ENCODE measurements at places on chromosomes 7 and 10.

GRCh38 chr10:130236711-130237110 lies 100.5 kb downstream of the GLRX3 start:
- DNase-seq, result no peak

GRCh38 chr10:49309691-49310411 lies 10.9 kb downstream of the C10orf71 start:
- DNase-seq, result no peak

DNA sequence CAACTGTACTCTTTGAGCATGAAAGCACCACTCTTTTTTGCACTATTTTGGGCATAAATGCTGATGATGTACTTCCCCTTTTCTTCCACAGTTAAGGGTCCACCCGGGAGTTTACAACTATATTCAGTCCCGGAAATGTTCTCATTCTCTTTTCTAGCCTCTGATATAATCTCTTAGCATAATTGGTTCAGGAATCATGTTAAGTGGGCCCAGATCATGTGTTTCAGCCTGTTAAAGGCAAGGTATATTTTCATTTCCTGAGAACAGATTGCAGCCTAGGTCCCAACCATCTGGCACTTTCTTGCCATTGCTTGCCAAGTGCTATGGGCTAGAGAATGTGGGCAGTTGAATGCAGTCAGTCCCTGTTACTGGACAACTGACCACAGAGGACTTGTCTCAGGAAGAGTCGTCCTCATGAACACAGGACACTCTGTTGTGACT lies 111.4 kb upstream of the GLCCI1 start:
- peak; percentile 4 for DNase-seq

DNA sequence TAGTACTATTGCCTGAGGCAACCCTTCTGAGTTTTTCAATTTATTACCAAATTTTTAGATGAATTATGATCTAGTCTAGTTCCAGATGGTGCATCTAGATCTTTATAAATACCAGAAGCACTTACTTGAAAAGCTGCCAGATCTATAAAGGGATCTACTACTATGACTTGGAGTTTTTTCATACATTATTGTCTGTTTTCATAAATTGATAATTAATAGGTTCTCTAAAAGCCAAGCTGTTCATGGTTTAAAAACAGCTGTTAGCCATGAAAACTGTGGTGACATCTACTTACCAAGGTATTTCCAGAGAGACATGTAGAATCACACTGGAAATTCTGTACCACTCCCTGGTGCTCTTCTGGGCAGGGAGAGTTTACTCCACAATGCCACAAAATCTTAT lies 786.5 kb upstream of the C7orf33 start:
- no peak for DNase-seq

DNA sequence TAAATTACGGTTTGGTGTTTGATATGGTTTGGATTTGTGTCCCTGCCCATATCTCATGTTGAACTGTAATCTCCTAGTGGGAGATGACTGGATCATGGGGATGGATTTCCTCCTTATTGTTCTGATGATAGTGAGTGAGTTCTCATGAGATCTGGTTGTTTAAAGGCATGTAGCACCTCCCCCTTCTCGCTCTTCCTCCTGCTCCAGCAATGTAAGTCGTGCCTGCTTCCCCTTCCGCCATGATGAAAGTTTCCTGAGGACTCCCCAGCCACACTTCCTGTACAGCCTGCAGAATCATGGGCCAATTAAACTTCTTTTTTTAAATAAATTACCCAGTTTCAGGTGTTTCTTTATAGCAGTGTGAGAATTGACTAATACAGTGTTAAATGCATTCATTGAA lies 116.6 kb downstream of the DOCK4 start:
- DNase-seq, result no peak

DNA sequence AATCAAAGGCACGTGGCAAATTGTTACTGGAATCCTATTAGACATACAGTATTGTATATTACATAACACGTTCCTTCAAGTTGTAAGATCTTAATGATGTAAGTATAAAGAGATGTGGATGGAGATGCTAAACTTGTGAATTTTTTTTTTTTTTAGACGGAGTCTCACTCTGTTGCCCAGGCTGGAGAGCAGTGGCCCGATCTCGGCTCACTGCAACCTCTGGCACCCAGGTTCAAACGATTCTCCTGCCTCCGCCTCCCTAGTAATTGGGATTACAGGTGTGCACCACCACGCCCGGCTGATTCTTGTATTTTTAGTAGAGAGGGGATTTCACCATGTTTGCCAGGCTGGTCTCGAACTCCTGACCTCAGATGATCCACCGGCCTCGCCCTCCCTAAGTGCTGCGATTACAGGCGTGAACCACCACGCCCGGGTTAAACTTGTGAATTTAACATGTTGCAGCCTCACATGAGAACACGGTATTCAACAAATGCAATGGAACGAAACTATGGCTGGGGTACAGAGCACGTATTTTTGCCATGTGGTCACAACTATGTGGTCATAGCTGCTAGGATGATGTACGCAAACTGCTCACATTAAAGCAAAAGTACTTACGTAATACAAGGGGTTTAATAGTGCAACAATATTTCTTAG lies 818 bp upstream of the SUPV3L1 start:
- peak; percentile 0 for DNase-seq

- DNase-seq, result no peak
Observed at GRCh38 chr10:132665946-132666704, 119.8 kb downstream of the NKX6-2 start.

- no peak for DNase-seq
Observed at GRCh38 chr7:92643821-92644220, 53.6 kb upstream of the FAM133B start.

GRCh38 chr10:22573820-22574569 lies 140.4 kb downstream of the PIP4K2A start:
- DNase-seq, result no peak

DNA sequence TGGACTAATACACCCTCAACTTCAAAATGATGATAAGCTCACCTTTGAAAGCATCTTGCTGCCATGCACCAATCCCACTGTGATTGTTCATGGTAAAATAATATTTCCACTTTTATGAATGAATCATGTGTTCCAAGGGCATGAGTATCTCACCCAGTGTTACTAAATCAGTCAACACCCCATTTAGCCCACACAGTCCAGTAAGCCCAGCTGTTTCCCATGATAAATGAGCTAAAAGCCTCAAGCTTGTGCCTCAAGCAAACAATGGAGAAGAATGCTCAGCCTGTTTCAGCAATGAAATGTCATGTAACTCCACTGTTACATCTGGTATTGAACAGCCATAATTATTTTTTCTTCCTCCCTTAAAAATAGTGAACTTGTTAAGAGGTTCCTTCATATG lies 442.5 kb downstream of the XPNPEP1 start:
- no peak for DNase-seq

GRCh38 chr7:120981888-120982615 lies 6.5 kb upstream of the CPED1 start:
- no peak for DNase-seq

DNA sequence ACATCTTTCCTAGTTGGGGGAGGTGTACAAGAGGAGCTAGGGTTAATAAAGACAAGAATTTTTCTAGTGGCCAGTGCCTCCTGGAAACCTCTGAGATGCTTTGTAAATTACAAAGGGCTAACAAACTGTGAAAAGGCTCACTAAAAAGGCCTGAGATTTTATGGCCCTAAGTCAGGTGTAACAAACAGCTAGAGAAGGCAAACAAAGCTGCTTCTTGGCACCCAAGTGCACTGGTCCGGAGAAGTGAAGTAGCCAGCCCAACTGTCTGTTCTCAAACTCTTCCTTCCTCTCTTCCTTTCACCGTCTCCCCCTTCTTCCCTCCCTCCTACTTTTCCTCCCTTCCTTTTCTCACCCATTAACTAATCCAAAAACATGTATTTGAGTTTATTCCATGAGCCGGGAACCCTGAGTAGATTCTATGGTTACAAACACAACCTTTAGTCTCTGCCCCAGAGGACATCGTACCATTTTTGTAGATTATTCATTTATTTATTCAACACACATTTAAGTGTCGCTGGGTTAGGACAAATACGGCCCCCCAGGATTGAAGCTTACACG lies 143.4 kb upstream of the PCGF5 start:
- DNase-seq, result no peak

DNA sequence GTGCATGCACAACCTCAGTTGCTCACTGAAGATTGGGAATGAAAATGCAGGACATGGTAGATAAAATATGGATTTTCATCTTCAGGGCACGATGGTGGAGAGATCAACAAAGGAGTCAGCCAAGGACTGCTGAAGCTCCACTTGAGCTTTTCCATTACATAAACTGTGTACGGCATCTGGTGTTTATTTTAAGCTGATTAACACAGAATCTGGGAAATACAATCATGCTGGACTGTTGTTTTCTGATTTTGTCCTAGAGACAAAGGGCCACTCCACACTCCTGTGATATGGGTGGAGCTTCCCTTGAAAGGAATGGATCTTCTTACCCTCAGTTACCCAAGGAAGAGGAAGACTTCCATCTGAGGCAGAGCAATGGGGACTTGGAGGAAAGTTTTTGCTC lies 120.6 kb downstream of the SAMD9 start:
- no peak for DNase-seq

DNA sequence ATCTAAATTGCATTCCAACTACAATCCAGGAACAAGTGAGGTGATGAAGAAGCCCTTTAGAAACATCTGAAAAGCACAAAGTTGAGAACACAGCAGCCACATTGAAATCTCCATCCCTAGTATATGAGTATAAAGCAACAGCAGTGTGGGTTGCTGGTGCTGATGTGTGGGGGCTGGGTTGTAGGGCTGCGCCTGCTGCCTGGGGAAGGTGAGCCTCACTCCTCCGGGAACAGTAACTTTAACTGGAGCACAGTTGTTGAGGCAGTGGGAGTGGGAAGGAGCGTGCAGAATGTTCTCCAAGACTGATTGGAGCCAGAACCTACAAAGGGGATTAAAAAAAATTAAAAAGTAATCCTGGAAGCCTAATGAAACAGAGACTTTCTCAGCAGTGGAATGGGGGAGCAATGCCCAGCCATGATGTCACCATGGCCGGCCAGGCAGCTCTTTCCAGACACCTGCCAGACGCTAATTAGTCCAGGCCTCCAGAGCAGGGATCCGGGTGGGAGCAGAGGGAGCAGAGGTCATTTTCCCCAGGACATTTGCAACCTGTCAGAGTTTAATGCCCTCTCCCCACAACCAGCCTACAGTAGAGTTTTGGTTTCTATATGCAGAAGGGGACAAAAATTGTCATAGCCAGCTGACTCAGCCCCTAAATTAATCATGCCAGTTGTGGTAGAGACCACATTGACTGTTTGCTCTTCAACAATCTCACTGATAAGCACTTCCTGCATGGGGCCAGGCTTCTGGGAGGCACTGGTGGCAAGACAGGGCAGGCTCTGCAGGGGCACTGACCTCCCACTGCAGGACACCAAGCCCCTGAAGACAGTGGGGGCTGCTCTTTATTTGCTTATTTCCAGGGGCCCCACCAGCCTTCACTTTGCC lies 133.0 kb upstream of the ZNF32 start:
- no peak for DNase-seq

DNA sequence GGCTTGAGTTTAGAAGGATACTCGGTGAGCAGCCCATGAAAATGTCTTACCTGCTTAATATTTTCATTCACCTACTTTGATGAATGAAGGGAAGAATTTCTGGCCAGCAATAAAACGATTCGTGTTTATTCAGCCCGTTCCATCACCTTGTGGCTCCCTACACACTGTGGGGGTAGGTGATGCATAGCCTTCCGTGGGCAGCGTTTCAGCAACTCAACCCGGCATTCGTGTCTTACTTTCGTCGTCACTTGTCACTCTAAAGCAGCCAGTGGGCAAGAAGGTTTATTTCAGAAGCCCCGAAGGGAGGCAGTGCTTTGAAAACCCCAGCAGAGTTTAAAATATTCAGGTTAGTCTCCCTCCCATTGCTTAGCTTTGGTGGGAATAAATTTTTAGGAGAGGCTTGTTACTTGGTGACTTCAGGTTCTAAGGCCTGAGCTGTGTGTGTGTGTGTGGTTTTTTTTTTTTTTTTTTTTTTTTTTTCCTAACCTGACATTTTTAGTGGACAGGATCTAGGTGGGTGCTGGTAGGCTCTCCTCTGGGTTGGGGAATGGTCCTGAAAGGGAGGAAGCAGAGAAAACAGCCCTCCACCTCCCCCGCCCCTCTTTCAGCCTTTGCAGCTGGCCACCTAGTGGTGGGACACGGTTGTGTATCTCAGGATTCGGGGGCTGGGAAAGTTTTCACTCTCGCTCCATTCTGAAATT lies 1.8 kb downstream of the GRK5 start:
- DNase-seq, result peak; percentile 23

DNA sequence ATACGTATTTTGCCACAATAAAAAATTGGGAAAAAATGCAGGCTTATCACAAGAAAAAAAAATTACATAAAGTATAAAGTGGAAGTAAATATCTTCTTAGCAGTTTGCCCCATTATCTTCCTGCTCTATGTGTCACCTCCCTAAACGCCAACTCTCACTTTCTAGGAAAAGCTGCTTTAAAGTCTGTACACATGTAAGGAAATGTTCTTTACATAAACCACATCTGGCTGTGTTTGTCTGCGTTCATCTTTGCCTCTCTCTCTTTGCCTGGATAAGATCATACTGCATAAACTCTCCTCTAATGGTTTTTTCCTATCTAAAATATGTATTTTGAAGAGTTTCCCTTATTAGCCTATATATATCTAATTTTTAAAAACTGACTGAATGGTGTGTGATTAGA lies 23.0 kb upstream of the UMAD1 start:
- DNase-seq, result no peak

GRCh38 chr7:122092964-122093797 lies 50.9 kb downstream of the AASS start:
- peak; percentile 1 for DNase-seq

DNA sequence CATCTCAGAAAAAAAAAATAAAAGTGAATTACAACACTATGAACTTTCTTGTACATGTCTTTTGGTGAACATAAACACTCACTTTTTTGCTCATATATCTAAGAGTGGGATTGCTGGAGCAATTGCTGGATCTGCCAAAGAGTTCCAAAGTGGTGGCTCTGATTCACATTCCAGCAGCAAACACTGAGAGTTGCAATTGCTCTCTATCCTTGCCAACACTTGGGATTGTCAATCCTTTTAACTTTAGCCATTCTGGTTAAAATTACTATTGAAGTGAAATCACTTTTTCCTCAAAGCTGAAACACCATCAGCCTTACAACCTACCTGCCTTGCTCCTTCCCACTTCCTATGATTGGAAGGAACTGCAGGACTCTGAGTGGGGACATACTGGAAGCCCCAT lies 70.7 kb downstream of the CDHR3 start:
- no peak for DNase-seq

GRCh38 chr10:77582710-77583115 lies 54.9 kb downstream of the KCNMA1 start:
- DNase-seq, result no peak

- no peak for DNase-seq
Observed at GRCh38 chr10:50577681-50578350, 45.9 kb downstream of the SGMS1 start.

- DNase-seq, result no peak
Observed at GRCh38 chr7:112788778-112789343, 1.3 kb downstream of the TMEM168 start.

- DNase-seq, result no peak
Observed at GRCh38 chr7:137386966-137387365, 43.4 kb upstream of the PTN start.
